Hematopoietic multipotent progenitor cell treated with erythropoietin and hydrocortisone succinate and interleukin-3 and kit ligand, for 15 days (in vitro differentiated cells): ENCODE measurements at places on chromosomes 6 and 20.

GRCh38 chr6:50381099-50381415 lies 331.3 kb upstream of the DEFB112 start:
- no peak for DNase-seq

GRCh38 chr6:149864578-149865535 lies 698 bp upstream of the LRP11 start:
- peak; percentile 70 for DNase-seq

DNA sequence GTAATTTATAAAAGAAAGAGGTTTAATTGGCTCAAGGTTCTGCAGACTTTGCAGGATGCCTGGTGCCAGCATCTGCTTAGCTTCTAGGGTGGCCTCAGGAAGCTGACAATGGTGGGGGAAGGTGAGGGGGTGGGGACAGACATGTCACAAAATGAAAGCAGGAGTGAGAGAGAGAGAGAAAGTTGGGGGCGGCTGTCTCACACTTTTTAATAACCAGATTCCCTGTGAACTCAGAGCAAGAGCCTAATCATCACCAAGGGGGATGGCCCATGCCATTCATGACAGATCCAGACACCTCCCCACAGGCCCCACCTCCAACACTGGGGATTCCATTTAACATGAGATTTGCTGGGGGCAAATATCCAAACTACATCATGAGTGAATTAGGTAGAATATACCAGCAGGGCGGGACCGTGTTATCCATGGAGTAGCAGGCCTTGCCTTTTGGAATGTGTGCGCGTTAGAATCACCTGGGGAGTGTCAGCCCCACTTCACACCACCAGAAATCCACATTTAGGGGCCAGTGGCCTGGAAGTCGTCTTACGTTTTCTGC lies 258.8 kb downstream of the CDH4 start:
- DNase-seq = no peak

DNA sequence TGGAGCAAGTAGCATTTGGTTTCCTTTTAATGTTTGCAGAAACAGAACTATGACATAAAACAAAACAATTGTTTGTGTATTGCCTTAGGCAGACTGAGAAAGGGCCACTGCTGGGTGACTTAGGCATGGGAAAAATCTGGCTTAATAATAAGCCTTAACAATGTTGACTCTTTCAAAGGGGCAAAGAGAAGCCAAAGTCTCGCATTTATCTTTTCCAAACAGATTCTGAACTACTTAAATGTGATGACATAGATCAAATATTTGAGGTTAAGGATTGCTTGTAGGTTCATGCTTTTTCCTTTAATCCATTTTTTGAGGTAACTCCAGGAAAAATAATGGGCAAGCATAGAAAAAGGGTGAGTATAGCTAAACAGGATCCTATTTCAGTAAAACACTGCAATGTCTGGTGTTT lies 39.6 kb downstream of the ADAT2 start:
- DNase-seq = no peak

DNA sequence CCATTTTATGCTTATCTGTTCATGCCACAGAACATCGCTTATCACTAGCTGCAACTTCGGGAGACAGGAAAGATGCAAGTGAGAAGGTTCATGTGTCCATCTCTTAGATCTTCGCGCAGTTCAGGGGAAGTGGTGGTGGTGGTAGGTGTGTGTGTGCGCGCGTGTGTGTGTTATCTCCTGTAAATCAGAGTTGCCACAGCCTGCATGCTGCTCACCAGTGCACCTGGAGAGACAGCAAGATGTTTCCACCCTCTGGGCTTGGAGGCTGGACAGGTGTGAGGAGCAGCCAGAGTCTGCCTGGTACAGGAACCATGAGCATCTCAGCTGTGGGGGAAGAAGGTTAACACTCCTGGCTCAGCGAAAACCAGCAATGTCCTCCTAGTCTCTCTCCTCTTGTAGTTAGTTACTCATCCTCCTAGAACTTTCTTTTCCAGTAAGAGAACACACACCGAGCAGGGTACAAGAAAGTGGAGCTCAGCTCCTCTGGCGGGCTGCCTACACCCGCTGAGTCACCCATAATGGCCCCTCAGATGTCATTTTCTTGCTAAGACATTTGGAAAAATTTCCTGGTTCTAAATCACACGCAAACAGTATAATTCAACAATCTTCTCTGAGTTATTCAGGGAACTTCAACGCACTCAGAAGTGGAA lies 5.1 kb upstream of the TUBB1 start:
- peak; percentile 43 for DNase-seq

GRCh38 chr20:40251284-40251932 lies 437.6 kb downstream of the MAFB start:
- DNase-seq = no peak

- no peak for DNase-seq
These were observed 2.9 kb downstream of the DDX39B start for GRCh38 chr6:31538805-31539400.

- no peak for DNase-seq
These were observed 404.6 kb upstream of the IRAK1BP1 start for GRCh38 chr6:78462728-78463127.

DNA sequence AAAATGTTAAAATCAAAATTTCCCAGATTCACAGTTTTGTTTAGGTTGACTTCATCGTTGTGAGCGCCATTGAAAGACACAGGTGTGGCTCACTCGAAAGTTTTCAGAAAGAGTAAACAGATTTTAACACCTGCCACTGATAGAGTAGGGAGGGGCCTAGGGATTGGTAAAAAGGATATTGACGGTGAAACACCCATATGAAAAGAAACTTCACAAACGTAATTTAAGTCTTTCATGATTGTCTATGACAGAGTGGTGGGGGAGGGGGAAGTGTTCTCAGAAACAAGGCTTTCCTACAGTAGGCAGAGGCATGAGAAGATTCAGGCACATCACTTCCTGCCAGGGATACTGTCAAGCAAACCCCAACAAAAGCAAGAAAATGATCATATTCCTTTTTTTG lies 101.4 kb downstream of the PERP start:
- DNase-seq = no peak

DNA sequence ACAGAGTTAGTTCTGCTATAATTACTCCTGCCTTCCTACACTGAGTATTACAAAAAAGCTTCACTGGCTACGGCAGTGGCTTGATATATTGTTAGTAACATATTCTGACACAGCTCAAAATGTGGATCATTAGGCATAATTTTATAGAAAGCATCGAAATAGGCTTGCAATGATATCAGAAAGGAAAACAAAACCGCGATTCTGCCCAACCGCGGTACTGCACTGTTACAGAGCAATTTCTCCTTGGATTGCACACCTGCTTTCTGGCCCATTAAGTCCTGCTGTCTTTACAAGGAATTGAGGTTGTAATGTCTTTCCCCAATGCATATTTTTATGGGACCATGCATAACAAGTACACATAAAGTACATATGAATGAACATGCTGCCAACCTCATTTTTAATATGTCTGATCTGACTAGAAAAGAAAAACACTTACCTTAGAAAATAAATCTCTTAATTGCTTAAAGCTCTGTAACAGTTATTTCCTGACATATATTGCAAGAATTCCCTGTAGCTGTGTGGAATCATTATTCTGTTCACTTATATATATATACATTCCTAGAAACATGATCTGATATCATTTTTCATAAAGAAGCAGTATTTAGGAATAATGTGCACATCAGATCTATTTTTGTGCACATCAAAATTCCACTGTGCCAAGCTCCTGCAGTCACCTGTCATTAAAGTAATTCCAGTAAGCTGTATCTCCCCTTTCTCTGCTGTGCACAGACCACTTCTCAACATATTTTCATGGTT lies 763.9 kb downstream of the HACE1 start:
- DNase-seq = no peak

- DNase-seq = no peak
These were observed 349.9 kb upstream of the SLC35B3 start for GRCh38 chr6:8785223-8785622.

- no peak for DNase-seq
These were observed 40.9 kb downstream of the SLC24A3 start for GRCh38 chr20:19253316-19253715.

DNA sequence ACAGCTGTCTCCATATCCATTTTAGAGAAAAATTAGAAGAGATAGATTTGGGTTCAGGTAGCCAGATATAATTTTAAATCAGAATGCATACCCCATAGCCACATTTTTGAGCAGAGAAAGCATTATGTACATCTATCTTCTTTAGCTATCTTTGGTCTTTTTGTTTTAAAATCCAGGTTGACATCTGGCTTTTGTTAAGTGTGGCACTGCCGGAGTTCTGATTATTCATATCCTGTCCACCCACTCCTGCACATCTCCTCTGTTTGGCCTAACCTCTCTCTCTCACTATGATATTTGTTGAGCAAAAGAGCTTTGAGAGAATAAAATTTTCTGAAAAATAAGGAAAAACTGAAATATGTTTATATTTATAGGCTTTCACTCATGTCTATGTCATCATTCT lies 189.7 kb downstream of the PACRG start:
- no peak for DNase-seq

GRCh38 chr20:58188527-58188926 lies 39.9 kb downstream of the ANKRD60 start:
- no peak for DNase-seq

DNA sequence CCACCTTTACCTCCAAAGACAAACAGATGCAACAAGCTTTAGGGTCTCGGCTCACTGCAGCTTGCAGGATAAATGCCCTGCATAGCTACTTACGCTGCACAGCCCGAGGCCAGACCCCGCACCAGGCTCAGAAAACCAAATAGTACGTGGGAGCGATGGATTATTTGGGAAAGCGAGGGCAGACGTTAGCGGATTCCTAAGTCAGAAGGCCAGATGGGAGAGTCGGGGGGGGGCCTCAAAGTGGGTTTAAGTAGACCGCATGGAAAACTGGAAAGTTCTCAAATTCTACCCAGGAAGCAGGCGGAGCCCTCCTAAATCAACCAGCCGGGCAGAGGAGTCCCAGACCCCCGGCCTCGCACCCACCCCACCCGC lies 382 bp downstream of the SFT2D1 start:
- peak; percentile 7 for DNase-seq

DNA sequence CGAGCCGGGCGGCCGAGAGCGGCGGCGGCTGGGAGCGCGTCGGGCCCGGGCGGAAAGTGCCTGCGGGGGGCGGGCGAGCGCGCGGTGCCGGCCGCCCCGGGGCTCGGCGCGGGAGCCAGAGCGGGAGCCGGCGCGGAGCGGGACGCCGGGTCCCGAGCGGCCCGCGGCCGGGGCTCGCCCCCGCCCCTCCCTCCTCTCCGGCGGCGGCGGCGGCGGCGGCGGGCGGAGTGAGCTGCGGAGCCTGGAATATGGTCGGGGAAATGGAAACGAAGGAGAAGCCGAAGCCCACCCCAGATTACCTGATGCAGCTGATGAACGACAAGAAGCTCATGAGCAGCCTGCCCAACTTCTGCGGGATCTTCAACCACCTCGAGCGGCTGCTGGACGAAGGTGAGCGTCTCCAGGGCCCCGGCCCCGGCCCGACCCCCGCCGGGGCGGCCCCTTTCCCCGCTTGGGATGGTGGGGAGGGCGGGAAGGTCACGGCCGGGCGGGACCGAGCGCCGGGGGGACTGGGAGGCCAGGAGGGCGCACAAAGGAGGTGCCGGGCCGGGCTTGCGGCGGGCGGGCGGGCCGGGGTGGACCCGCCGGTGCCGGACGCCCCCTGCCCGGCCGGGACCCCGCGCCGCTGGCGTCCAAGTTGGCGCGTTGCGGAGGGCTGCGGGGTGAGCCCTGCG lies 565 bp downstream of the QKI start:
- peak; percentile 46 for DNase-seq

DNA sequence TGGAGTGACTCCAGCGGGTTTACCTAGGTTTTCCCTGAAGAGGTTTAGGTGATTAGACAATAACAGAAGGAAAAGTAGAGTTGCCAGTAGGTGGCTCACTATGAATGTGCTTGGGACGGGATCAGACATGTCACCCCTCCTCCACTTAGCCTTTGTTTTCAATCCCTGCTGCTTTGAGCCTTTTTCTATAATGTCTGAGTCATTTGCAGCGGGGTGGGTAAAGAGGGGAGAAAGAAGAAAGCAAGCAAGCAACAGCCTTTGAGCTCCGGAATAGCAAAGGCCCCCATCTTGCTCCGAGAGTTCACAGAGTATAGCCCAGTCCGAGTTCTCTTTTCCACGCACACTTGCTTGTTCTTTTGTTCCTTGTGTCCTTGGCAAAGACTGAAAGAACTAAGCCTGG lies 129.1 kb downstream of the PACRG start:
- DNase-seq = no peak
